Effector CD4-positive, alpha-beta T cell (primary cell): ENCODE measurements at places on chromosomes 1 and 21.

- no peak for DNase-seq
These were observed 312.5 kb upstream of the PKN2 start for GRCh38 chr1:88371436-88372023.

DNA sequence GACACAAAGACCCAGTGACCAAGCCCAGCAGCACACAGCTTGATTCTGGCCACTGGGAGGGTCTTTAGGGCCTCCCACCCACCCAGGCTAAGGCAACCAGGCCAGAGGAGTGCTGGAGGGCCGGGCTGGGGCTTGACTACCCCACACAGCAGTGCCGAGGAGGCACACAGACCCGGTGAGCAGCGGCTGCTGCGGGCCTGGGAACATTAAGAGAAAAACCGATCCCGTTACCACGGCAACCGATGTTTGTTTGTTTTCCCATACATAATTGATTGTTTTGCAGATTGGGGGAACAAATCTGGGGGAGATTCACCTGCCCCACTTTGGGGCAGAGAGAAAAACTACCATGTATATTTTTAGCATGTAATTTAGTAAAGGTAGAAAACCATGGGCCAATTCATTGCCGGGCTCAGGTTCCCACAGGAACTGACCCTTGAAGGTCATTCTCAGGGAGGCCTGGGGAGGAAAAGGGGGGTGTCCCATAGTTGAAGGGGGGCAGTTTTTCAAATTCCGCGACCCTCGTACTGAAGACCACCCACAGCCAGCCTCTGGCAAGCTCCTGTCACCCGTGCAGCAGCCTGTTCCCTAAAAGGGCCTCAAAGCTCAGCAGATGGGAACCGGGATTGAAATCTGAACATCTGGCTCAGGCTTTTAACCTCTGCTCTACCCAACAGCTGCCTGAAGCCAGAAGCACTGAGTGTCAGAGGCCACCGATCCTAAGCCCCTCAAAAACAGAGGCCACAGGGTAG is 35.3 kb downstream of the CHD5 start:
- no peak for DNase-seq

- no peak for DNase-seq
These were observed 258.1 kb downstream of the SDCCAG8 start for GRCh38 chr1:243513726-243514491.

DNA sequence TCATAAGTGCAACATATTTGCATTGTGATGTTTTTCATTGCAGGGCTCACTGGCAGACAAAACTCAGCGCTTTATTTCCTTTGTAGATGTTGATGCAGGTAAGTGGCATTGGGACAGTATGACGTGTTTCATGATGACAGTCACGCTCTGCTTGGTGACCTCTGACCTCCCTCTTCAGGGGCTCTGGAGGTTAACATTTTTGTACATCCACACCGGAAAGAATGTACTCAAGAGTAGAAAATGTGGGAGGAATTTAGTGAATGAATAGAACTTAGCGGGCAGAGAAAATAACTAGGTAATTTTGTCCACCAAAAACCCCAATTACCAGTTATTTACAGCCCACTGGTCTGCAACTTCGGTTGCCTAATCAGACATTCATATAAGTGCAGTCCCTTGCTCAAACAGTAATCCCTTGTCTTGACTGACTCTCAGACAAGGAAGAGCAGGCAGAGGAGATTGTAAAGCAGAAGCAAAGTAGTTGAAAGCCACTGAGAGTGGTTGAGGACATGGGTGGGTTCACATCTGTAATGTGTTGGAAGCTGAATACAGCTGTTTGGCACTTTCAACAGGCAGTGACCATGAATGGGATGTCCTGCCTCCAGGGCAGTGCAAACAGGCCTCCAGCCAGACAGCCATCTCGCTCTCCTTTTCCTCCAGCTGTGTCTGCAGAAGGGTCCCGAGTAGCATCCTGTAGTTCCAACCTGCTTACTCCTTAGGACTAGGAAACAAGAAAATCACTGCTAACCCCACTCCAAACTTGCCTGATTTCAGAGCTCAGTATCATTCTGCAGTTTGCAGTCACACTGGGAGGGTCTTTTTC is 188.9 kb downstream of the NRIP1 start:
- DNase-seq: no peak

DNA sequence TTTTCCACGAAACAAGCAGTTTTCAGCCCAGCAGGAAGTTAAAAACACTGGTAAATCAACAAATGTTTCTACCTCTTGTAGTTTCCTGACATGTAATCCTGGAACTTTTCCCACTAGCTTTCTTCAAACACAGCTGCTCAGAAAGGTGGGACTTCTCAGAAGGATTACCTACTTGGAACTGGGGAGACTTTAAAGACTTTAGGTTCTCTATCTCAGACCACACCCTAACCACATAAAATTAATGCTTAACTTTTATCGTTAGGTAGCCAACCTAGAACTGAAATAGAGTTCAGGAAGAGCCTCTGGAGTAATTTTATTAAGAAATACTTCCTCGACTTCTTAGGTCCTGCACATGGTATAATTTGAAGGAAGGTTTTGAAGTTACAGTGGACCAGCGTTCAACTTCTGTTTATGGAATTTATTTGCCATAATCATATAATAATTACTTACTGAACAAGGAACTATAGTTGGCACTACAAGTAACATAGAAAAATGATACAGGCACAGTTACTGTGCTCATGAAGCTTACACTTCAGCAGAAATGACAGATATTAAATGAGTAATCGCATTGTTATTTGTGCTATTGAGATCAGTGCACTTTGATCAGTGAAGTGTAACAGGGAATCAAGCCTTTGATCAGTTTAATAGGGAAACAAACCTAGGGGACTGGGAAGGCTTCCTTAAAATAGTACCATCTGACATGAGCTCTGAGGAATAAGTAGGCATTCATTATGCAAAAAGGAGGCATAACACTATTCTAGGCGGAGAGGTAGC is at the start of gene BCL2L15:
Gene BCL2L15 (minus strand): TSS at position 180 of the 774 bp plus-strand sequence. CDS start 206 bp downstream, outside the sequence.
- no peak for DNase-seq

DNA sequence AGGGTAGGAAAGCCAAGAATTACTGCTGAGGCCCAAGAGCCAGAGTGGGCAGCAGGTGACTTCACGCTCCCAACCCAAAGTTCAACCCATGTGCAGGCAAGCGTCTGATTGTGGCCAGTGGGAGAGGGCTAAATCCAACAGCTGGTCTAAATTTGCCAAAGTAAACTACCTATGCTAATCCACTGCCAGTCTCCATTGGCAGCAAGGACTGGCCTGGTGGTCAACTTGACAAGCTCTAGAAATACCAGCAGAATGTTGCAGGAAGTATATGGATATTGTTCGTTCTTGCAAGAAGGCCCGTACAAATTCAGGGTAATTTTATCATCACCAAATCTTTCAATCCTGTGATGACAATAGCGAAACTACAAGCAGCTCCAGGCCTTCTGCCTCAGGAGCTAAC is 1.5 kb downstream of the TMEM63A start:
- no peak for DNase-seq

GRCh38 chr1:152067929-152068328 is 20.9 kb downstream of the TCHHL1 start:
- DNase-seq: no peak

DNA sequence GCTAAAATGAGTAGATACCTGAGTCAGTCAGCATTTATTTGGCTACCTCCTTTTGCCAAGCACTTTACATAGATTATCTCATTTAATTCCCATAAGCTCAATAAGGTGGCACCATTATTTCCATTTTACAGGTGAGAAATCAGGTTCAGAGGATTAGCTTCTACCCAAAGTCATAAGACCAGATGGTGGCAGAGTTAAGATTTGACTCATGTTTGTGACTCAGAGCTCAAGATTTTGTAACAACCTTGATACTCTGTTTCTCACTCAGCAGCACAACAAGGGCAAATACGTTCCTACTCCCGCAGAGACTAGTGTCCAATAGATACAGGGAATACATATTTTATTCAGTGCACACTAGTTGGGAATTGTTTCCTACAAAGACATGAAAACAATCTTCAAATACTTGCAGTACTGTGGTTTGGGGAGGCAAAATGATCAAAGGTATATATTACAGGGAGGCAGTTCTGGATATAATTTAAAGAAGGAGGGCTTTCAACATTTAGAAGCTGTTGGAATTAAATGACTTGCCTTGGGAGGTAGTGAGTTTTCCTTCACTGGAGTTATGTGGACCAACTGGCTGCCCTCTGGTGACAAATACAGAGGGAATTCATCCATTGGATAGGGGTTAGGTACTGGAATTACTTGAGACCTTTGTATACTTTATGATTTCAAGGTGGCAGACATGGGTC is 3.6 kb downstream of the LEPR start:
- no peak for DNase-seq

DNA sequence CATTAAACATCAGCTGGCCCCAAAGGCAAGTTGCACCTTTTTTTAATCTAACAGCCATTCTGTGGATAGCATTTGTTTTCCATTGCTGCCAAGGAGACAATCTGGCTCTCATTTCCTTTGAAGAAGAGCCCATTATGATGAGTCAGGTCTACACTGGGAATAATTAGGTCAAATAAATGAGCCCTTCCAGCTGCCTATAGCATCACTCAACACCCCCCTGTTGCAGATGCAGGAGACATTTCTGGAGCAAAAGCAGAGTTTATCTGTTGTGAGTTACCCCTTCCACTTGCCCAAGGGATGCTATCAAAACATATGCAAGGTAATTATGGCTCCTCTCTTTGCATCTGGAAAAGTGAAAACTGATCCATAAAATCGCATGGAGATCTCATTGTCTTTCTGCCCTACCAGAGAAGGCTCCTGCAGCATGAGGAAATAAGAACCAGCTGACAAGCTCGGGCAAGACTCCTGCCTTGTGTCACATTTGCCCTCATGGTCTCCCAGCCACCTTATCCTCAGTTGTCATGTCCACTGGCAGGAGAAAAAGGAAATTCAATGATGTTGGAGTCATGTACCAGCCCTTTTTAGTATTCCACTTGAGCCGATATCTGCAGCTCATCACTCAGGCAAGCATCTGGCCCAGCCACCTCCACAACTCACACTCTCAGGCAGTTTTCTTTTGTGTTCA is 135.9 kb downstream of the SLC30A10 start:
- DNase-seq: no peak

- no peak for DNase-seq
These were observed 33.5 kb downstream of the HTR6 start for GRCh38 chr1:19698181-19698580.

GRCh38 chr1:73772941-73773340 is 425.0 kb downstream of the LRRIQ3 start:
- no peak for DNase-seq

DNA sequence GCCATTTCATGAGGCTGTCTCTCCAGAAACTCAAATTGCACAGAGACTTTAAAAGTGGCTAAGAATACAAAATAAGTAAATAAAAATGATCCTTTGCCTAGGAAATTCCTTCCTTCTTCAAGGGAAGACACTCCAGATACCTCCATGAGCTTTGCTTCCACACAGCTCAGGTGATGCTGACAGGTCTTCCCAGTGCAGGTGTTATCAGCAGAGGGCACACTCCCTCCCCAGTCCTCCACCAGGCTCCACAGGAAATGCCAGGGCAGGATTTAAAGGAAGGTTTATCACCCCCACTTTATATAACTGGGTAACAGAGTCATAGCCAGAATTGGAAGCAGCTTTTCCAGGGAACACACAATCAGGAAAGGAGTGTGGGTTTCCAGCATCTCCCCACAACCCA is 5.7 kb downstream of the HSD3B2 start:
- no peak for DNase-seq

DNA sequence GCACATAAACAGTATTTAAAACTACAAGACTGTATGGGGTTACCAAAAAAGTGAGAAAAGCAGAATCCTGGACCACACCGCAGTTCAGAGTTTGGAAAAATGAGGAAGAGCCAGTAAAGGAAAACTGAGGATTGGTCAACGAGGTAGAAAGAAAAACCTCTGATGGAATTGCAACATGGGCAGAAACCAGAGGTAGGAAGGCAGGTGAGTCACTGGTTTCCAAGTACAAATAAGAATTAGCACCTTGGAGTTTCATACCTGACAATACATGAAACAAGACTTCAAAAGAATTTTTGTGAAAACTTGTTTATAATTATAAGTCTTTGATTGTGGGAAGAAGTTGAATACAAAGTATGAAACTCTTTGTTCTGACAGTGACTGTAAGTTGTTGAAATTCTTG is 533.7 kb upstream of the DAB1 start:
- no peak for DNase-seq

DNA sequence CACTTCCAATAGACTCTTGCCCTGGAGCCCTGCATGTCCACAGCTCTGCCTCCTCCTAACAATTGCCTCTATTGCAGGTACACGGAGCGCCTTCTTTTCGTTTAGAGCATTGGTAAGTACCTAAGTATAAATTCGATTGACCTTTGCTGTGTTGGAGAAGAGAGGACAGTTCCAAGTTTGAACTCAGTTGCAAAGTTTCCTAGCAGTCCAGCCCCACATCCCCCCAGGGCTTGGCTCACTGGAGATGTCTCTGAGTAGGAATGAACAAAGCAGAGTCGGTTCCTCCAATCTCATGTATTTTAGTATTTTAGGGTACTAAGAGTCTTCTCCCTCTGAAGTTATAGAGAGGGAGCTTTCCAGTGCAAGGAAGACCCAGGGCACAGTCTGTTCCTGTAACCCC is 238.9 kb upstream of the AJAP1 start:
- DNase-seq: no peak

DNA sequence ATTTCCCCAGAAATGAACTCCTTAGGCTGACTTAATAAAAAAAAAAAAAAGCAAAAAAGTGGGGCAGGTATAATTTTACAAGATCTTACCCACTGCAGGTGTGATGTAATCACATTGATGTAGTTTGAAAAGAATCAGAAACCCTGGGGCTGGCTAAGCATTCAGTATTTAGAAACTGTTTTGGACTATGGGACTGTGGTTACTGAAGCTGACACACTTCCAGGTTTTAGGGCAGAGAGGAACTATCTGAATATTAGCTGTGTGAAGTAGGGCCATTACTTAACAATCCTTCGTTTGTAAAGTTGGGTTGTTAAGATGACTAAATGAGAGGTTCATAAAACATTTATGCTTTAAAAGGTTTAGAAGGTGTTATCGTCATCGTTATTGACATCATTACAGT is 165.3 kb downstream of the FASLG start:
- no peak for DNase-seq

DNA sequence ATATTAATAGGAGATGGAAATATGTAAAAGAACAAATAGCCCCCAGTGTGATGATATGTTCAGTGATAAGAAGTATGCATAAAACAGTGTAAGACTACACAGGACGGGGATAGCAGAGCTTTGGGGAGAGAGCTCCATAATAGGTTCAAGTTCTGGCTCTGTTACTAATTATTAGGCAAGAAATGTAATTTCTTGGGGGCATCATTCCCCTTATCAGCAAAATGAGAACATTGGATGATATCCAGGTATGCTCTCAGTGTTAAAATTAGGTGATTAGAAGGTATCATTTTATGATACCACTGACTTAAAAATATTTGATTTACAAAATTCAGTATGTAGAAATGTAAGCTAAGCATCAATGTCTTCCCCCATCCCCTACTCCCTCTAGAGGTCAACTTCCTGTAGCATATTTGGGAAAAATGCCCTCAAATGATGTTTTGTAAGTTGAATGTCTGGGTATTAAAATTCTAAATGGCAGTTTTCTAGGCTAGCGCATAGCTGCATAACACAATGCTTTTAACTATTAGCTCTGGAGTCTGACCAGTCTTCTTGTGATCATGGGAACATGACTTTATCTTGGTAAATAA is 585.7 kb upstream of the CAMK1G start:
- DNase-seq: no peak
